Common myeloid progenitor, CD34-positive (primary cell): ENCODE measurements at places on chromosomes 2 and 18.

DNA sequence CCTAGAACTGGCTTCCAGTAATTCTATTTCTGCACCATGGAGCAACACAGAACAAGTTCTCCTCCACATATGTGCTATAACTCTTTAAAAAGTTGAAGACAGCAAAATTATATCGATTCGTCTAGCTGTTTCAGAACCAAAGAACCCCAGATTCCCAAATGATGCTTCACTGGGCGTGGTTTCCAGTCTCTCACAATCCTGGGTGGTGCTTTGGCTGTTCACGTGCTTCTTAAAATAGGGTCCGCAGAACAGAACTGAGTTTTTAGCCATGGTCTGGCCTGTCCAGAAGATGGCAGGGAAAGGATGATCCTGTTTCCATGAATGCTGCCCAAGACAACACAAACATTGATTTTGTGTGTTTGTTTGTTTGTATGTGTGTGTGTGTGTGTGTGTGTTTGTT lies 37.6 kb upstream of the PARD3B start:
- no peak for DNase-seq

DNA sequence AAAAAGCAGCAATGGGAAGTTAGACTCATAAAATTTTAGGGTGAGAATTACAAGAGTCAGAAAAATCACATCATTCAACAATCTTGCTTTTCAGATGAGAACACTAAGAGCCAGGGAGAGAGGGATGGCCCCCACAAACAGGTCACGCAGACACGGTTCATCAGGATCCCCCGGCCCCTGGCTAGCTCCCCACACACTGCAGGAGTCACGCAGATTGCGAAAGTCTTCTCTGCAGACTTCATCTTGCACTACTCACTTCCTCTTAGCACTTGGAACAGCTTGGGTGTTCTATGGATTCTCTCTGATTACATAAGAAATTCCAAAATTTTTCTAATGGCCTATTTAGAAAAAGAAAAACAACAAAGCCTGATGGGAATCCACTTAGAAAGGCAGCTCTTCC lies 21.6 kb upstream of the SULT1C2 start:
- DNase-seq, result peak; percentile 33

- DNase-seq, result no peak
Observed at GRCh38 chr2:239262484-239263230, 138.2 kb downstream of the HDAC4 start.

GRCh38 chr2:159256159-159256558 lies 30.3 kb downstream of the WDSUB1 start:
- DNase-seq, result no peak

GRCh38 chr2:162155093-162155492 lies 3.0 kb upstream of the GCG start:
- no peak for DNase-seq

- no peak for DNase-seq
Observed at GRCh38 chr2:118973542-118973951, 31.6 kb downstream of the MARCO start.

DNA sequence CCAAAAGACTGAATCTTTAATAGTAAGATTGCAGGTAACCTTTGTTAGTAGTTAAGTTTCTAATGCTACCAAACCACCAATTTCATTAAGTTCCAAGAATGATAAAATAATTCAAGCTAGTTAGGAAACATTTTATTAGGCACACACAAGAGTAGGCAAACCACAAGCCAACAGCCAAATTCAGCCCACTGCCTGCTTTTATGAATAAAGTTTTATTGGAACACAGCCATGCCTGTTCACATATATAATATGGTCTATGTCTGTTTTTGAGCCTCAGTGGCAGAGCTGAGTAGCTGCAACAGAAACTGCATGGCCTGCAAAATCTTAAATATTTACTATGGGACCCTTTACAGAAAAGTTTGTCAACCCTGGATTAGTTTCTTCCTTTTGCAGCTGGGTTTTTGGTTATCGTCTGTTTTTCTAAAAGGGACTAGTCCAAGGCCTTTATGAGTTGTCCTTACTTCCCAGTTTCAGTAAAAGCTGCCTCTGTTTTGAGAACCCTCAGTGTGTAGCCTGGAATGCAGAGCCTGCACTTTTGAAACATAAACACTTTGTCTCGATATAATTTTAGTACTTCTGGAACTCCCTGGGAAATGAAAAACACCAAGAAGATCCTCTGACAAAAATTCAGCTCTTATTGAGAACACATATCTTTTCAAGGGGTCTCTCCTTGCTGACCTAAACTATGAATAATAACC lies 39.1 kb downstream of the FRZB start:
- no peak for DNase-seq

DNA sequence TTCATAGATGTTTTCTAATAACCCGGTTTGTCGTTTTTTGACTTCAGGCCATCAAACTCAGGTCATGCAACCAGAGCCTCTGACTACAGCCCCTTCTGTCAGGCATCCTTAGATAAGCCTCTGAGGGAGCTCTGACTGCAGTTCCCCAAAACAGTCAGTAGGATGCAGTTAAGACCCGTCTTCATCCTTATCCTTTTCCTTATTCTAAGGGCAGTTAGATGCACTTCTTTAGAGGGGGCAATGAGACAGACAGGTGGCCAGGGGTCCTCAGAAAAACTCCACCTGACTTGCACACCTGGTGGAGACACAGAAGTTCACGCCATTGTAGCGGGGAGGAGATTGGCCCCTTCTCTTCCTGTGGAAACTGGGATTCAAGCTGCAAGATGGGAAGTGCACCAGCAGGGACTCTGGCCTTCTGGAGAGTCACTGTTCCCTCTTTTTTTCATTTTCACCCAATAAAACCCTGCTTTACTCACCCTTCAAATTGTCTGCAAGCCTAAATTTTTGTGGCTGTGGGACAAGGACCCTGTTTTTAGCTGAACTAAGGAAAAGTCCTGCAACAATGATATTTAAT lies 104.8 kb upstream of the TFPI start:
- no peak for DNase-seq

DNA sequence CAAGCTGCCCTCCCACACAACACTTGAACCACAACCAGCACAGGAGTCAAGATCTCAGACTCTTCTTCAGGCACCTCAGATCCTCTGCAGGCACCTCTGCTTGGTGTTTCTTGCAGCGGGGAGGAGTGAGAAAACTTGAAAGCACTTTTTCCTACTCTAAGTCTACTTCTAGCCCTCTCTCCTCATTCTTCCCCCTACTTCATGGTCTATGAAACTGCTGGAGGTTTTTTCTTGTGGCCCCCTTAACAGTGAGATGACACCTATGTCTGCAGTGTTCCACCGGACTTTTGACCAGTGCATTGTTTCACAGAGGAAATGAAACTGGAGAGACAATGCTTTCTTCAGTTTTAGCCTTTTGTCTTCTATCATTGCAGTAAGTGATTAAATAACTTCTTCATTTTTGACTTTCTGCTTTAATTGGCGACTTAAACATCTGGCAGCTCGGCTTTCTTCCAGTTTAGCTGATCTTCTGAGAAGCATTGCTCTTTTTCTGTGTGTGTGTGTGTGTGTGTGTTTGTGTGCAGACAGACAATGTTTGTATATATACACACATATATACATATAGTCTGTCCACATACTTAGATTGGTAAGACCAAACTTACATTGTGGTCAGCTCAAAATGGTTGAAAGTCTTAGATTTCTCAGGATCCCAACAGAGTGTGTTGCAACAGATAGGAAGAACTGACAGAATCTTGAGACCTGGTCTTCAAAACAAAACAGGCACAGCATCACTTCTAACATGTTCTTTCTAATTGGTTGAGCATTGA lies 1474.0 kb upstream of the TMEFF2 start:
- no peak for DNase-seq

GRCh38 chr2:199830531-199830930 lies 20.5 kb downstream of the FTCDNL1 start:
- DNase-seq, result no peak

DNA sequence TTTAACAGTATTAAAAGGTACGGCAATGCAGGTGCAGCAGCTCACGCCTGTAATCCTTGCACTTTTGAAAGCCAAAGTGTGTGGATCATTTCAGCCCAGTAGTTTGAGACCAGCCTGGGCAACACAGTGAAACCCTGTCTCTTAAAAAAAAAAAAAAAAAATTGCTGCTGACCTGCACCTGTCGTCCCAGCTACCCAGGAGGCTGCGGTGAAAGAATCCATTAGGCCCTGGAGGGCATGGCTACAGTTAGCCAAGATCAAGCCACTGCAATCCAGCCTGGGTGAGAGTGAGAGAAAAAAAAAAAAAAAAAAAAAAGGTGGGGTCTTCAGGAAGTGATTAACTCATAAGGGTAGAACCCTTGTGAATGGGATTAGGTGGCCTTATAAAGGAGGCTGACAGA lies 12.8 kb downstream of the CUL3 start:
- DNase-seq, result no peak

GRCh38 chr2:30514848-30515435 lies 67.9 kb downstream of the LCLAT1 start:
- DNase-seq, result no peak

DNA sequence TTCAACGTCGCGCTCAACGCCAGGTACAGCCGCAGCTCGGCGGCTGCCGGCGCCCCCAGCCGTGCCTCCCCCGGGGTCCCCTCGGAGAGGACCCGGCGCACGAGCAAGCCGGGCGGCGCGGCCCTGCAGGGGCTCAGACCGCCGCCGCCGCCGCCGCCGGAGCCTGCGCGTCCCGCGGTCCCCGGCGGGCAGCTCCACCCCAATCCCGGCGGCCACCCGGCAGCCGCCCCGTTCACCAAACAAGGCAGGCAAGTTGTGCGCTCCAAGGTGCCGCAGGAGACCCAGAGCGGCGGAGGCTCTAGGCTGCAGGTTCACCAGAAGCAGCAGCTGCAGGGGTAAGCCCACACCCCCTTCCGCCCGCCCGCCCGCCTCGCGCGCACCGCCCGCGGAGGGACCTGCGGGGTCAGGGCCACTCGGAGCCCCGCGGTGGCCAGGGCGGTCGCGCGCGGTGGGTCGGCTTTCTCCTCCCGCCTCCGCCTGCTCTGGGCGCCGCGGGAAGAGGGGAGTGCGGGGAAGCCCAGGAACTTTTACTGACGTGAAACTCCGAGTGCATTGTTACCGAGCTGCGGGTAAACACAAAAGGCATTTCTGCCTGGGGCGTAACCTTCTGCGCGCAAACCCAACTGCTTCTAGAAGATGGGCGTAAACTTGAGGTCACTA lies 861 bp downstream of the LTBP1 start:
- DNase-seq, result peak; percentile 22

DNA sequence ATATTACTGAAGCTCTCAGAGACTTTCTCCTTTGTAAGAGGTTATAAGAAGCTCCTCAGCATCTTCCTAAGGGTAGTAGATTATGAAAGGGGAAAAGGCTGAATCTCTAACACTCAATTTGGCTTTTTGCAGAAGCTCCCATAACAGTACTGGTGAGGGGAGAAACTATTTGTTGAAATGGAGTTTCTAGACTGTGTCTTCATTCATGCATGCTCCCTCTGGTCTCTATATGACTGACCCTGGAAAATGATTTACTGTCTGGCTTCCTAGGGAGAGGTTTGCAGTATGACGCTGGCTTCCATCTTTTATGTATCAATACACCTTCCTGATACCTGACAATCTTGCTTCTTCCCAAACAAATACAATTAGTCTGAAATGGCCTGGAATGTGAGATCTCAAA lies 63.9 kb downstream of the LDAH start:
- DNase-seq, result no peak

GRCh38 chr18:13612196-13612997 lies 114.0 kb downstream of the FAM210A start:
- DNase-seq, result peak; percentile 90

DNA sequence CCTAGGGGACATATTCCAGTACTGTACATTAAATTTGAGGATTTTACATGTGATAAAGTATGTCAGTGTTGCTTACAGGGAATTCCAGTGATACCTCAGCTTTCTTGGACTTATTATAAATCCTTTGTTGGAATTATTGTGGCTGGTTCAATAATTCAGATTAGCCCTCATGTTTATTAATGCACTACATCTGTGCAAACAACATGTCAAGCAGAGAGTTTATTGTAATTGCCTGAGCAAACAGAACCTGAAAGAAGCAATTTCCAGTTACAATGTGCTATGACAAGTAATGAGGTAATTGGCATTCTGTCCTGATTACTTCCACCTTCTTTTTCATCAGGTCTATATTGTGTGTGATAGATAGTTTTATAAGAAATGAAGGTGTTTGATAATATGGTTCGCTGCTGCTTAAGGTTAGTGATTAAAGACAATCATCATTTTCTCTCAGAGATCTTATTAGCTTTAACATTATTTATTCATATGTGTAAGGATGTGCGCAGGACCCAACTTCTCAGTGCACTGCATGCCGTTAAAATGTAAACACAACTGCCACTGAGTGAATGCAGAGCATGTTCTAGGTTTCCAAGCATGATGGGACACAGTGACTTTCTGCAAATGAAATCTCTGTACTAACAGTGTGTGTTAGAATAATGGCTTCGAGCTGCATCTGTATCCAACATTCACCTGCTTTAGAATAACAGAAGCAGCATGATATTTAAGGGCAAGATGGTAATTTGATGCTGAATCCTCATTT lies 973.7 kb upstream of the POU3F3 start:
- DNase-seq, result no peak

DNA sequence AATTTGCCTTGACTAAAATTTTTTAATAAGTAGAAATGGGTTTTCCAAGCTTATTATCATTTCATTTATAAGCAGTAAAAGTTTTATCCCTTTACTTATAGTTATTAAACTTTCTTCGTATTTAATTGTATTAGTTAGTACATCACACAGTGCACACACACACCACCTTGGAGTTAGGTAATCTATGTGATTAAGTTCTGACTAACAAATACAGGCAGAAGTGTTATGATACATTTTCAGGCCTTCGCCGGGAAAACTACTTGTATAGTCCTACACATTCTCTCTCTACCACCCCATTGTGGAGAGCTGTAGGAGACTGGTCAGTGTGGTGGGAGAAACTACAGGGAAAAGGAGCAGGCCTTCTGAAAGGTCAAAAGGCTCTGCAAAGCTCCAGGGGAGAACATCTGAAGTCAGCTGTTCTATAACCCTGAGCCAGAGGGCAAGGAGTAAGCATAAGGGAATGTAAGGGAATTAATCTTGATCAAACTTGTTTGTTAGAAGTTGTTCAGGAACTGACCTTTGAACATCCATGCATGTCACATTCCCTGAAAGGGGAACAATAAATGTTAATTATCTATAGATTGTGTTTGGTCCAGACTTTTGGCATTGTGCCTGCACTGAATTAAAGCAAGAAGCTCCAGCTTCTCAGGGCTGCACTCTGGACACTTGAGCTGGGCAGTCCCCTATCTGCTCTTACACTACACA lies 231.7 kb downstream of the FSIP2 start:
- no peak for DNase-seq

- DNase-seq, result no peak
Observed at GRCh38 chr2:185780890-185781289, 42.3 kb downstream of the FSIP2 start.

GRCh38 chr2:56014046-56014730 lies 90.6 kb upstream of the EFEMP1 start:
- DNase-seq, result no peak

- no peak for DNase-seq
Observed at GRCh38 chr2:182415771-182416170, 11.1 kb downstream of the PDE1A start.

DNA sequence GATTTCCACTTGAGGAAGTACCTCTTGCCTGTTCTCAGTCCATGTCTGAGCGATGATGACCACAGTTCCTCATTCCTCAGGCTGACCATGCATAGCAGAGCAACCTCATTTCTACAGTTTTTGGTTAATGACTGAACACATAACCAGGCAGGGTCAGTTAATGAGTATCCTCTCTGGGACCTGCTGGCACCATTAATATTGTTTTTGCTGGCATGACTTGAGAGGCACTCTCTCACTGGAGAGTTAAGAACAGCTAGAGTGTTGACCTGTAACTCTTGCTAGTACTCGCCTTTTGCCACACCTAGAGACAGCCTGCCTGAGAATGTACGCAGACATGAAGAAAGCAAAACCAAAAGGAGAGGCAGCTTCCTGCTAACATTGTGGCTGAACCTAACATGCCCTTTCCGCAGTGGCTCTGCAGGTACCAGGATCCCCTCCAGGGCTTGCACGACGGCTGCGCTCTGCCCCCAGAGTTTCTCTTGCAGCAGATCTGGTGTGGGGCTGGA lies 23.9 kb downstream of the PECR start:
- DNase-seq, result peak; percentile 50
